ENCODE measurements at places on chromosomes 13 and 19. TPM values are rescaled to one million over a fixed set of nuclear protein-coding genes. Genes with fewer than 3 reads are reported as not detected.

The ZNF730 gene
- not detected for total RNA-seq

The KMT5C gene
- total RNA-seq: 5.8 TPM

The CEACAM7 gene
- total RNA-seq: not detected

The KLK7 gene
- not detected for total RNA-seq

The TTC9B gene
- 1.1 TPM for total RNA-seq

The ZNF230 gene
- 2.7 TPM for total RNA-seq

The ATP12A gene
- total RNA-seq: not detected

The NANOS3 gene
- 3.2 TPM for total RNA-seq
